ENCODE measurements at places on chromosomes 7 and 10.

GRCh38 chr10:94042001-94042833 is 48.5 kb downstream of the PLCE1 start:
- no peak for DNase-seq

- DNase-seq, result no peak
Measured at GRCh38 chr10:71090330-71090729, 122.0 kb upstream of the UNC5B start.

DNA sequence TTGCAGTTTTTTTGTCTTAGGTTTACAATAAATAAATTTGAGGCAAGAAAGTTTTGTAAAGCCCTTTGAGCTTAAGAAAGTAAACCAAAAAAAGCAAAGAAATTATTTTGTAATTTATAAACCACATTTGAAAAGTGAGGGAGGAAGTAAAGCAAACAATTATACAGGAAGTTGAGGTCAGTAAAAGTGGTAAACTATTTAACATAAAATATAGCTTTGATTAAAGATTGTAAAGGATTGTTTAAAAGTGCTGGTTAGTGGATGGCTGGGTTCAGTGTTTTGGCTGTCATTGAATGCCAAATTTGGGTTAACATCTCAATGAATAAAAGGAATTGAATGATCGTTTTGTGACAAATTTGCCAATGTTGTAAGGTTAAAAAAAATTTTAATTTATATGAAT is 9.9 kb downstream of the SOSTDC1 start:
- DNase-seq, result no peak

DNA sequence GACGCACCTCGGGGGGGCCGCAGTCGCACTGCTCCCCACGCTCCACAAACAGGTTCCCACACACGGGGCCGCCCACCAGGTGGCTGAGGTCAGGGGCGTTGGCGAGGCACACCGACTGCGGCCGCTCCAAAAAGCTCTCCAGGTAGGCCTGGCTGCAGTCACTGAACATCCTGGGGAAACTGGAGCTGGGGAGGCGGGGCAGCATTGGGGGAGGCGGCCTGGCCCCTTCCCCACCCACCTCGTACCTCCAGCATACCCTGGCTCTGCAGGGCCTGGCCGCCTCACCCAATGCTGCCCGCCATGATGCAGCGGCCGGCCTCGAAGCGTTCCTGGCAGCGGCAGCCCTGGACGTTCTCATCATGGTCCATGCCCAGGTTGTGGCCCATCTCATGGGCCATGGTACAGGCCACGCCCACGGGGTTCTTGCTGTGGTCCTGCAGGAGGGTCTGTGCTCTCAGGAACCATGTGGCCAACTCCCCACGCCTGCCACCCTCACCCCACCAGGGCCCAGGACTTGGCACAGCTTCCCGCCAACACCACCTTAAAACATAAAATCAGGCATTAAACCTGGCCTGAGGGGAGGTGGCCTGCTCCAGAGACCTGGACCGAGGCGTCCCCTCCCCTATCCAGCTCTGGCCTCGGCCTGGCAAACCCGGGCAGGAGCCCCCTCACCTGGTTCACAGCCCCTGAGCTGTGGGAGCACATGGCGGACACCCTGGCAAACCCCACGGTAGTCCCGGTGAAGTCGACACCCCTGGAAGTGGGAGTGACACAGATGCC is 5.0 kb downstream of the ADAM8 start:
- no peak for DNase-seq

GRCh38 chr10:35562427-35562826 is 42.7 kb upstream of the GJD4 start:
- DNase-seq, result no peak

DNA sequence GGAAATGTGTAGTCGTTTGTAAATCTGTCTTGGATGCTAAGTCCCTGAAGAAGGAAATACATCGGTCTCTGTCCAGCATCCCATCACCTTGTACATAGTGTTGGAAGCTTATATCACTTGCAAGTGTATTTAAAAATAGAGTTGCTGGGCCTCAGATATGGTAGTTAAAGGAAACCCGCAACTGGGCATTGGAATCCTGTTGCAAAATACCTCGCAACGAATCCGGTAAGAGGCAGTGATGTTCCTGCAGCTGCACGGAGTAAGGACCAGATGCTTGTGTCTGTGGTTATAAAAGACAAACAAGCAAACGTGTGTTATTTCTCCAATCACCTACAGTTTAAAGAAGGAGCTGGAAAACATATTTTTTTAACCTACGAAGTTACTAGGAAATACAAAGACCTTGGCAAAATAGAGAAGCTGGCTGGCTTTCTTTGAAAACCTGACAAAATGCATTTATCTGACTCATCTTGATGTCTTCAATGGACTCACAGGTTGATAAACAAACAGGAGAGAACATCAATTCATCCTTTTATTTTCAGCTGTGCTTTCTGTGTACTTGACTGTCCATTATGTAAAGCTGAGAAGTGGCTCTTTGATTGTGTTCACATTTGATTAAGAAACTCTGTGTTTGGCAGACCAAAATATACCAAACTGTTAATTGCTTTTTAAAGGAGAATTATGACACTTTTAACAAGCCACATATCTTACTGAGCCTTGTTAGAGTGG is 326.4 kb downstream of the SFMBT2 start:
- no peak for DNase-seq

DNA sequence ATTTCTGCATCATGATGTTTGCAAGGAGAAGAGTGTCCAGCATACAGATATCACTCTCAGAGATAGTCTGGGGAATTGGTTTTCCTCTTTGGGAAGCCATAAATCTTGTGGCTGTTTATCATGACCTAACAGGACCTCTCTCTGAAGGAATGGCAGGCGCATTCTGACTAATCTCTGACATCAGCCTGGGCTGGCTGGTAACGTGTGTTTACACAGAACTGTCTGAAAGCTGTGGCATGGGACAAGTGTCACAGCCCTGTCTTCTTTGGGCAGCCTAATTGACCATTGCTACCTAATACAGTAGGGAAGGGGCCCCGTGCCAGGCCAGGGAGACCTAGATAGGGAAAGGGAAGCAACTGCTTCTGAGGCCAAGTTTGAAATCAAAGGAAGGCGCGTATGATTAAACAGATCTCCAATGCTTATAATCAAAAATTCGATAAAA is 73.9 kb upstream of the CABCOCO1 start:
- DNase-seq, result no peak

- no peak for DNase-seq
Measured at GRCh38 chr10:26486990-26487850, 49.1 kb downstream of the APBB1IP start.

DNA sequence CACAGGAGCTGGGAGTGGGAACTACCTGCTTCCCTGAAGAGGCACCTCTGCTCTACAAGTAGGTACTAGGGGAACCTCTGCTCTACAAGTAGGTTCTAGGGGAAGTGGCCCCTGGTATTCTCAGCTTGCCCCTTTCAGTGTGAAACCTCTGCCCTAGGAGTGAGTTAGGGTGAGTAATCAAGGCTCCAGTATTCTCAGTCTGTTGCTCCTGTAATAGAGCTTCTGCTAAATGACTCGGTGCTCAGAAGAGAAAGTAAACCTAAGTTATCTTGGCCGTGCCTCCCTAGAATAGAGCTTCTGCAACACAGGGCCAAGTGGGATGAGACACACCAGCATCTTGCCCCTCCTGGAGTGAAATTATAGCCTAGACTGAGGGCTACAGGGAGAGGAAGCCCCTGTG is 13.4 kb upstream of the RASSF4 start:
- DNase-seq, result no peak

DNA sequence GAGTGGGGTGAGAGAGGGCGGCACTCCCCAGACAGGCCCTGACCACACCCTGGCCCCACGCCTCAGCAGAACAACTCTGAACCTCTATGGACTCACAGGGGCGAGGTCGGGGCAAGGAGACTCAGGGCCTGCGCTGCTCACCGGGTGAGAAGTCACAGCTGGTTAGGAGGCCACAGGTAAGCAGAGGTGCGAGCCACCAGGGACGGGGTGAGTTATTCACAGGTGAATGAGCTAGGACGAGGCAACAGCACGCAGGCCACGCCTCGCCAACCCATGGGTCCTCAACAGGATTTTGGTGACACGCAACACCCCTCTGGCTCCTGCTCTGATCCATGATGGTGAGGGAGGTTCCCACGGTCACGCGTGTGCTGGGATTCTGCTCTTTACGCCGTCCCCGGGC is 202.5 kb downstream of the ADARB2 start:
- no peak for DNase-seq

- no peak for DNase-seq
Measured at GRCh38 chr10:99316374-99316773, 12.8 kb upstream of the CNNM1 start.

DNA sequence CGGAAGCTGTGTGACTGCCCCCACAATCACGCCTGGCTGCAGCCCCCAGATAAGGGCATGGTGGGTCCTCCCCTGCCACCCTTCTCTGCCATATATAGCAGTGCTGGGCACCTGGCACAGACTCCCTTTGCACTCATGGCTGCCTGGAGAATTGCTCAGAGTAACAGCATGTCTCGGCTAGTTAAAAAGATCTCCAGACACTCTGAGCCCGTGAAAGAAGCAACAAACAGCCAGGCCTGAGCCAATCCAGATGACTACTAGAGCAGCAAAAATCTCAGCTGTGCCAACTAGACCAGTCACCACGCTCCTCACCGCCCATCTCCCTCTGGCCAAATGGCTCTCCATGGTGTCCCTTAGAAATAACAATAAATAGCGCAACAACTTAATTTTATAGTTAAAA is 71.3 kb downstream of the PARD3 start:
- no peak for DNase-seq

- DNase-seq, result no peak
Measured at GRCh38 chr7:91162436-91162835, 101.8 kb upstream of the FZD1 start.

GRCh38 chr10:7819121-7819460 is 786 bp downstream of the TAF3 start:
- DNase-seq, result no peak

- DNase-seq, result no peak
Measured at GRCh38 chr7:157581740-157582139, 244.9 kb downstream of the DNAJB6 start.

GRCh38 chr7:65438598-65438997 is 64.9 kb downstream of the ZNF92 start:
- DNase-seq, result no peak

DNA sequence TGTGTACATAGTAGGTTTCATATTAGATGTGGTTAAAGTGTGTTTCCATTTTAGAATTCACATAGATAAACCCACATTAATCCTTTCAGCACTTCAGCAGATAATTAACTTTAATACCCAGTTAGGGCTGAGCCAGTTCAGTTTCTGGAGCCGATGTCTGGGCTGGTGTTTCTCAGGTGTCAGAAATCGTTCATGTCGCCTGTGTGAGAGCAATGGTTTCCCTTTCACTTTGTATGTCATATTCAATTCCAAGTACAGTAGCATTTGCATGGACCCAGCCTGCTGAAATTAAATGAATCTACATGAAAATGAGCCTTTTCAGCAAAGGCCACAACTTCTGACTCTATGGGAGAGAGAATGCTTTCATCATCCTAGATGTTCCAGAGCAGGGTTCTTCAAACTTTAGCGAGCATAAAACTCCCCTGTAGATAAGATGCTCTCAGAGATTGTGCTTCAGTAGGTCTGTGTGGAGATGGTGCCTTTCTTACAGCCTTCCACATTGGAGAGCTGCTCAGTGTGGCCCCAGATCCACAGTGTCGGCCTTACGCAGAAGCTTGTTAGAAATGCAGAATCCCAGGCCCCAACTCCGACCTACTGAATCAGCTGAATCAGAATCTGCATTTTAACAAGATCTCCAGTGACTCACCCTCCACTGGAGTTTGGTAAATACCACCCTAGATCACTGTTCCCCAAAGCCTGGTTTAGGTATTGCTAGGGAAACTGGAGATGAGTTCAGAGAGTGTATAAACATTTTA is 19.6 kb downstream of the WIPF3 start:
- no peak for DNase-seq

GRCh38 chr7:55339033-55340000 is 25.8 kb upstream of the LANCL2 start:
- no peak for DNase-seq

GRCh38 chr7:47782022-47782421 is 166.2 kb downstream of the PKD1L1 start:
- DNase-seq, result no peak

- DNase-seq, result no peak
Measured at GRCh38 chr10:16445770-16446469, 9.1 kb downstream of the PTER start.

DNA sequence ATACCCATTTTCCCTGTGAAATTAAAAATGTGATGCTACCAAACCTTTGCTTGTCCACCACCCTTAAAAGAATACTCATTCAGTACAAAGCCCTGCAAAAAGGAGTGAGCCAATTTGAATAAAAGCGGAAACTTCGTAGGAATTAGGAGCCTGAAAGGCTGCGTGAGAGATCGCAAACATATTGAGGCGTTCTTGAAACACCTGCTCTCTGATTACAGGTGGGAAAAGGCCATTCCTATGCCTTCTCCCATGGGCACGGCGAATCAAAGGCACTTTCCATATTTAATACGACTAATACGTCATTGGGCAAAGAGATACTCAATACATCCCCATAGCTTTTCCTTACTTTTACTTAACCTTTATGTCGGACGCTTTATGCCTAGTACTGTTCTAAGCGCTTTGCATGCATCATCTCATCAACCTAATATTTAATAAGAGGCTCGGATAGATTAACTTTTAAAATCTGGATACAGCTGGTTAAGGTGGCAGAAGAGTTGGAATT is 30.9 kb upstream of the KMT2E start:
- DNase-seq, result no peak

GRCh38 chr7:18534481-18534880 is 38.9 kb downstream of the HDAC9 start:
- DNase-seq, result no peak

DNA sequence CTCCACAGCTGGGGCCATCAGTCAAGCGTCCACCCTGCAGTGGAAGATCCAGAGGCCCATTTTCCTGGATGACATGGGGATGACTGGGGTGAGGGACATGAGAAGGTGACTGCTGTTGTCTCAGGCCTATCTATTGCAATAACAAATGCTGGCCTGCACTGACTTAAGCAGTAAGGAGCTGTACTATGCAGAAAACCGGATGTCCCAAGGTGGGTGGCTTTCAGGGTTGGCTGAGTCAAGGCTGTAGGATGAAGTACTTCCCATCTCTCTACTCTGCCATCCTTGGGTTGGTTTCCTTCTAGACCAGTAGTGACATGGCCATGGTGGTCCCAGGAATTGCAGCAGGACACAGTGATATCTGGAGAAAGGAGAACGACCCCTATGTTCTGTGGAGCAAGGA is 48.1 kb downstream of the NEURL1 start:
- DNase-seq, result no peak

- no peak for DNase-seq
Measured at GRCh38 chr10:112958275-112958995, 8.4 kb downstream of the TCF7L2 start.

- DNase-seq, result no peak
Measured at GRCh38 chr10:129402459-129402858, 64.6 kb upstream of the MGMT start.

DNA sequence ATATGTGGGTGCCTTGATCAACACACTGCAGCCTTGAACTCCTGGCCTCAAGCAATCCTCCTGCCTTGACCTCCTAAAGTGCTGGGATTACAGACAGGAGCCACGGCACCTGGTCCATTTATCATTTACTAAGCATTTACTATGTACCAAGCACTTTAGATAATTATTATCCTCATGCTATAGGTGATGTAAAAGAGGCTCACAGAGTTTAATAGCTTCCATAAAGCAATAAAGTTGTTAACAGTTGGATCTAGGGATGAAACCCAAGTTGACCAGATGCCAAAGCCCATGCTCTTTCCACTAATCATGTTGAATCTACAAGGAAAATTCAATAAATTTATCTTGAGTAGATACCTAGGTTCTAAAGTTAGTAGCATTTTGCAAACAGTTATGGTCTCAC is 5.0 kb downstream of the NAPEPLD start:
- no peak for DNase-seq
